ENCODE measurements at places on chromosomes 7 and 10.
A peak's percentile ranks its signal among the peaks of the same experiment; 100 is the strongest.

- DNase-seq, result no peak
Observed at GRCh38 chr7:22700559-22701002, 26.4 kb upstream of the IL6 start.

DNA sequence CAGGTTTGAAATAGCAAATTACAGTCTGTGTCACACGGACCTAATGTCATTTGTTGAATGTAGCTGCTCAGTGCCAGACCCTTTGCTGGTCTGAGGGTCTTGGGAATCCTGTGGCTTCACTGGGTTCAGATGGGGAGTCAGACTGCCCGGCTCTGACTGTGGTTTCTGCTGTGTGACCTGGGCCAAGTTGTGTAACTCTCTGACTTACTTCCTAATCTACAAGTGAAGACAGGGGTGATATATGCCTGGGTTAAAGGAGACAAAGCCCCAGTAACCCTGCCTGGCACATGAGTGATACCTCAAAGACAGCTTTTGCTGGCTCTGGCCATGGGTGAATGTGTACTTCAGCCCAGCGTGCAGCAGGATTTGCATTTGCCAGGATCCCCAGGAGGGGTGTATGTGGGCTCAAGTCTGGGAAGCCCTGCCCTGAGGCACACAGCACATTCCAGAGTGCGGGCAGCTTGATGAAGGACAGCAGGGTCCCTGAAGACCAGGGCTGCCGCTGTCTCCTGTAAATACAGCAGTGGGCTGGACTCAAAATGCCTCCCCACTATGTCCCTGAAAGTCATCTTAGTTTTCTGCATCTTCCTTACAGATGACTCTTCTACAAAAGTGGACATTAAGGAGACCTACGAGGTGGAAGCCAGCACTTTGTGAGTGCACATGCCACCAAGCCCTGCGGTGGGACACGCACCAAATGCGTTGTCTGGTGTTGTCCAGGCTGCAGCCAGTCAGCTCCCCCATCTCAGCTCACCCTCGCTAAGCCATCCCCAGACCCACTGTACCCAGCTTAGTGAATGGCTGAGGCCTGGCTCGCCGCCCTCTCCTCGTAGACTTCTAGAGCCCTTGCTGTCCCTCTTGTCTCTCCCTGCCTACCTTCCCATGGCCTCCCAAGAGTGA lies 16.4 kb downstream of the NACAD start:
- DNase-seq, result no peak

GRCh38 chr7:88109612-88110011 lies 110.2 kb downstream of the SRI start:
- DNase-seq, result no peak

DNA sequence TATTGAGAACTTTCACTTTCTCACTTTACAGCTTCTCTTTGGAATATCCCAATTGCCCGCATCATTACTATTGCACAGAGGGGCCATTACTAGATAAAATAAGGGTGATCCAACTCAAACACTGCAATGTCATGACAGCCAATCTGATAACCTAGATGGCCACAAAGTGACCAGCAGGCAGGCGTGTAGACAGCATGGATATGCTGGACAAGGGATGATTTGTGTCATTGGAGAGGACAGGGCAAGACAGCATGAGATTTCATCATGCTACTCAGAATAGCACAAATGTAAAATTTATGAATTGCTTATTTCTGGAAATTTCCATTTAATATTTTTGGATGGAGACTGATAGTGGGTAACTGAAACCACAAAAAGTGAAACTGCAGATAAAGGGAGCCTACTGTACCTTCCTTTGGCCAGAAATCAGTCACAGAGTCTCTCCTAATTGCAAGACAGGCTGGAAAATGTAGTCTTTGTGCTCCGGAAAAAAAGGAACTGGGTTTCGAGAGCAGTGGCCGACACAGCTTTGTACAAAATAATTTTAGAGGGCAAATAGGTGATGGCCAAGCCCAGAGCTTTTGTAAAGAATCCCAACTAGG lies 6.1 kb upstream of the GSDME start:
- DNase-seq, result no peak

DNA sequence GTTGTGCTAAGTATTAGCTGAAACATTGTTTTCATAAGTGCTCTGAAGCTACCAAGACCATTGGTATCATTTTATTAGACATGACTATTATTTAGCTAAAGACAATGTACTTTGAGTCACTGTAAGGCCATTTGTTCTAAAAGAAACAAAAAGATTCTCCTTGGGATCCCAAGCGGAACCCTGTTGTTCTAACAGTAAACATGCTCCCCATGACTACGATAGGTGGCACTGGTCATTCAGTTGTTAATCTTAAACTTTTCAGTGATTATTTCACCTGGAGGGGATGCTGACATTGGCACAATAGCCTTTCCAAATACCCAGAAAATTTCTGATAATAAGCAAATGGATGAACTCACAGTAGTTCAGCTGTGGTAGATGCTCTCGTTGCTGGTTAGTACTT lies 715.0 kb downstream of the AUTS2 start:
- no peak for DNase-seq

DNA sequence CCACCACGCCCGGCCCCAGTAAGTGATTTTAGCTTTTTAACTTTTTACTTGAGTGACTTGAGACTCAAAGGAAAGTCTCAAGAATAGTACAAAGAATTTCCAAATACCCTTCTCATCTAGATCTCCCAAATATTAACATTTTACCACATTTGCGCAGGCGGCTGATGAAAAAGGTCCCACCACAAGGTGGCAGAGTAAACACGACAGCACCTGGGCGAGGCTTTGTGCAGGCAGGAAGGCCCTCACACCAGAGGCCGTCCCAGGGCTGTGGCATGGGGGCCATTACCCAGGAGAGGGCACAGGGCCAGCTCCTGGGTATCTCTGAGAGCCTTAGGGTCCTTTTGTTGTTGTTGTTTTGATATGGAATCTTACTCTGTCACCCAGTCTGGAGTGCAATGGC lies 50.0 kb upstream of the WIPI2 start:
- peak; percentile 7 for DNase-seq

- no peak for DNase-seq
Observed at GRCh38 chr7:150854066-150855000, 2.0 kb downstream of the AOC1 start.
